Type B pancreatic cell (in vitro differentiated cells): ENCODE measurements at places on chromosomes 7 and 10.

DNA sequence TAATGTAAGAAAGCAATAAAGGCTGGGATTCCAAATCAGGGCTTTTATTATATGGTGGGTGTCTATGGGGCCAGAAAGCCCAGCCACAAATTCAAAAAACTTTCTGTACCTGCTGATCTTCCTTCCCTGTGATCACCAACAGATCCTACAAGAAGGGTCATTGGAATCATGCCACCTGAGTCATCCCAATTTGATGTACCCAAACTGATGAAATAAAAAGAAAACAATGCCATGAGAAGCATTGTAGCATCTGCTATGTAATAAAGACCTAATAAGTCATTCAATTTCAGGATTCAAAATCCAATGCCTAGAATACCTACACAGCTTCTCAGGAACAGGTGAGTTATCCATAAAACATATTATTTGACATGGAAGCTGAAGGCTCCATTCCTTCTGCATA is 228.8 kb downstream of the DKK1 start:
- no peak for DNase-seq

- no peak for DNase-seq
These were observed 75.3 kb downstream of the NDUFB2 start for GRCh38 chr7:140771826-140772225.

DNA sequence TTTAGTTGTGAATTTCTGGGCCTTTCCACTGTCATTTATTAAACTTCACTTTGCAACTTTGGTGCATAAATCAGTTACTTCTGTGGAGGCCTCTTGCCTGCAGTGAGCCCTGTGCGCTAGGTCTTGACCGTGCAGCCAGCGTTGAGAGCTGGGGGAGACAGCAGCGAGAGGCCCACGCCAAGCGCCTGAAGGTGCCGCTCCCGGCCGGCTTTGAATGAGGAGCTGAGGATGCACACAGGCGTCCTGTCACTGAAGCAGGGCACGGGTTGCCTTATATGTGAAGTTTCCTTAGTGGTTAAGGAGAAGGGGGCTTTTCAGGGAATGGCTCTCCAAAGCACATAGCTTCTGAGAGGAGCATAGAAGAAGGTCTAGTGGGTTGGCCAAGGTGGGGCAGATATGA is 70.9 kb upstream of the CCNY start:
- DNase-seq, result no peak

DNA sequence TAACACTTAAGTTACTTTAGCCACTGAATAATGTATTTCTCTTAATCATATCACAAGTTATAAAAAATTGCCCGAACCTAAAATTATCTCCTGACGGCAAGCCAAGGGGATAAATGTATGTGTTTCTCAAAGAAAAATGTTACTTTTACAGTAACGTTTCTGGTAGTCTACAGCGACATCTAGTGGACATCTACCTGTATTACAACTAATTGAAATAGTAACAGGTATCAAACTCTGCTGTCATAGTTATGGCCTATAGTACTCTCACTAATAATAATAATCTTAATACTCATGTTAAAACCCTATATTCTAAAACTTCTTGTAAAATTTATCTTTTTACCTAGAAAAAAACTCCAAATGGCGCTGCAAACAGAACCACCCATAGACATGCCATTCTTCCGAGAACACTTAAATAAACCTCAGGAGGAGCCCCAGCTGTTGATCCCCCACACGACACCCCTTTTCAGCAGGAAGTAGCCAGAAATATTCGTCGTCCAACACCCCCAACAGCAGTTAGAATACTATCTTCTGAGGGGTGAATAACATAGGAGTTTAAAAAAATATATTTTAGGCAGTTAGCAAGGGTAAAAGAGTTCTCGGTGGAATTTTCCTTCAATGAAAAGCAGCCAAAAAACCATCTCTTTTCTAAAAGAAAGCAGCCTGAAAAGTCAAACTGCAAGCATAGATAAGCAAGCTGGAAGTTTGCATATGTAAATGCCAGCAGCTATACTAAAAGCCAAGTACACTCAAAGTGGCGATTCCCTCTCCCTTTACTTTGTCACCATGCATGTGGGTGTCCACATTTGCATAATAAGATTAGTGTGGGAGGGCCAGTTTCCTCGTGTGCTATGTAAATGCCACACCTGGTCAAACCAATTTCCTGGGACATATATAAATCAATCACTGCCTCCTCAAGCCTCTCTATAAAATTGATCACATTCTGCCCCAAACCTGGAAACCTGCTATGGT is 40.5 kb upstream of the ZNF107 start:
- no peak for DNase-seq

- DNase-seq, result no peak
These were observed 24.6 kb upstream of the TMEM213 start for GRCh38 chr7:138773176-138773575.

DNA sequence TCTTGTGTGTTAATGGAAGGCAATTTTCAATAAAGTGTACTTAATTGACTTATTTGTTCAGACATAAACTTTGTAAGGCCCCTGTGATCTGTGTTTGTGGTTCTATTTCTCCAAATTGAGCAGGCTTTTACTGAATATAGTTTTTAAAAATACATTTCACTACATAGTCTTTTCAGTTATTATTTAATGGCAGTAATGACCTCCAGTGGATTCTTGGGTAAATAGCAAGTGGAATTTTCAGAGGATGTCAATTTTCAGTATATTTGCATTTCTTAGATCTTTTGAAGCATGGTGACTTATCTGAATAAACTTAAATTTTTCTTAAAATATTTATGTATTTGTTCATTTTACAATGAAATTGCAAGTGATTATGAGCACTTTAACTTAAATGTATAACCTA is 203.1 kb upstream of the PCLO start:
- no peak for DNase-seq

DNA sequence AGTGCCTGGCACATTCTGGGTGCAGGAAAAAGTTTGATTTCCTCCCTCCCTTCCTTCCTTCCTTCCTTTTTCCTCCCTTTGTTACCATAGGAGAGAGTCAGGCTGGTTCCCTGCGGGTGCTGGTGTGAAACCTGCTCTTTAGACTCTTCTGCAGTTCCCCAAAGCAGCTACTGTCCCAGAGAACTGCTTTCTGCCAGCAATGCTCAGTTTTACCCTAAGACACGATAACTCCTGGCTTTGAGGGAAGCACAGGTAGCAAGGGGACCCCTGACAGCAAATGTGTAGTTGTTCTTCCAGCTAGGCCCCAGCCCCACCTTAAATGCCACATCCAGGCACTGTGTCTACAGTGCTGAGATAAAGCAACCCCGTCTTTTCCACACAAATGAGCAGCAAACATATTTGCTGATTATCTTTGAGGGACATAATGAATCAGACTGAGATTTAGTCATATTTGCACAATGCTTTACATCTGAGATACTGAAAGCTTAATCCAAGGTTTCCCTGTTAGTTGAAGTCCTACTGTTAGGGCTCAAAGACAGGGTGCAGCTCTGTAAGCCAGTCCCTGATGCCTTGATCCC is 55.5 kb downstream of the MET start:
- DNase-seq, result no peak

GRCh38 chr10:8230902-8231301 is 176.4 kb downstream of the GATA3 start:
- no peak for DNase-seq

GRCh38 chr7:73774923-73775322 is 4.9 kb upstream of the CLDN3 start:
- DNase-seq, result no peak

GRCh38 chr7:47392241-47392759 is 189.6 kb downstream of the TNS3 start:
- no peak for DNase-seq

DNA sequence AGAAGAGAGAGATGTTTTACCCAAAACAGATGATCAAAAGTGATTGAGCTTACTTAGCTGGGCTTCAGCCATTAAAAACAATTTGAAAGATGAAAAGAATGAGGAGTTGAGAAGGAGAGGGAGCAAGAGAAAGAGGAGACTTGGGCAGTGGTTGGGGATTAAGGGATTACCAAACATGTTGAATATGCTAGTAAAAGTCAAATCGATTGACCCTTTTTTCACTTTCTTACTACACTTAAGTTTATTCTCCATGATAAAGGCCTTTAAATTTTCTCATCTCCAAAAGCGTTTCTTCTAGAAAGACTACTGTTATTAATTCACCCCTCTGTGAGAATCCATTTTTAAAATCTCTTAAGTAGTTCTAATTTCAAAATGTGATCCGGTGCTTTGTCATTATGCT is 1254.0 kb upstream of the PHF14 start:
- no peak for DNase-seq

DNA sequence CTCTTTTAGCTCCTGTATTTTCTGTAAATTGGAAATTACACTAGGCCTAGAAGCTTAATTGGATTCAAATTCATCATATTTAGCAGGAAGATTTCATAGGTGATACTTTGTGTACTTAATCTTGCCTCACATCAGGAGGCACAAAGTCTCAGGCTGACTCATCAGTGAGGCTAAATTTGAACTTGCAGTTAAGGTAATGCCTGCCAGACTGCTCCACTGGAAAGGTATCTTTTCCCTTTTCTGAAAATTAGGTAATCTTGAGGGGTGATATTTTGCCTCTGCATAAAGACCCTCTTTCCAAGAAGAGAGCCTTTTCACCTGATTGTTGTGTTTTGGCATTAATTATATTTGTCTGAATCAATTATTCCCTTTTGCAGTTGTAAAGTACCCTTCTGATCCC is 14.6 kb downstream of the PPIA start:
- DNase-seq, result no peak

- peak; percentile 62 for DNase-seq
These were observed 883 bp upstream of the TRA2A start for GRCh38 chr7:23532490-23533237.

GRCh38 chr7:90187507-90188050 is 24.0 kb upstream of the STEAP2 start:
- DNase-seq, result no peak

- no peak for DNase-seq
These were observed 48.3 kb upstream of the FAM171A1 start for GRCh38 chr10:15419279-15419874.

DNA sequence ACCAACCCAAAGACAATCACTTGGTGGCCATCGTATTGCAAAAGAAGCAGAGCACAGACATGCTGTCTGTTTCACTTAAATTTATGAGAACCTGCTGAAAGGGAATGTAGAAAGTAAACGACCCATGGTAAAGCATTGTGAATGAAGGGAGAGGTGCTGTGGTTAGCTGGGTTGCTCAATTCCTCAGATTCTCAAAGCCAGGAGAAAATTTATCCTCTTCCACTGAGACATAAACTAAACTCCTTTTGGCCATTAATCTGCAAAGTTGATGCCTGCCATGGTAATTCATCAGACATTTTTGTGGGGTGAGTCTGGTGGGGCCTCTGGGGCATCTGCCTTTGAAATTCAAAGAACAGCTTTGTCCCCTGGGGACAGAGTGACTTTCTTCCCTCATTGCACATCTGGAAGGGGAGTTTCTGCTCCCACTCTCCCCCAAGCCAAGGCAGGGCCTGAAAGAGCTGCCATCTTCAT is 951.0 kb downstream of the LRMDA start:
- DNase-seq, result no peak

GRCh38 chr7:84271543-84271942 is 77.0 kb upstream of the SEMA3A start:
- DNase-seq, result no peak

DNA sequence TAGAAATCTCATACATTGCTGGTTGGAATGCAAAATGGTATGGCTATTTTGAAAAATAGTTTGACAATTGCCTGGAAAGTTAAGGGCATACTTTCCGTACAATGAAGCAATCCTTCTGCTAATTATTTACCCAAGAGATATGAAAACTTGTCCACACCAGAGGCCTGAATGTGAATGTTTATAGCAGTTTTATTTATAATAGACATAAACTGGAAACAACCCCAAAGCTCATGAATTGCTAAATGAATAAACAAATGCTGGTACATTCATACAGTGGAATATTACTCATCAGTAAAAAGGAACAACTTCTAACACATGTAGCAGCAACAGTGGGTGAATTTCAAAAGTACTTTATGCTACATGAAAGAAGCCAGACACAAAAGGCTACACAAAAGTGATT is 42.7 kb downstream of the MMRN2 start:
- no peak for DNase-seq

GRCh38 chr7:87797798-87798403 is 78.3 kb downstream of the SLC25A40 start:
- no peak for DNase-seq

DNA sequence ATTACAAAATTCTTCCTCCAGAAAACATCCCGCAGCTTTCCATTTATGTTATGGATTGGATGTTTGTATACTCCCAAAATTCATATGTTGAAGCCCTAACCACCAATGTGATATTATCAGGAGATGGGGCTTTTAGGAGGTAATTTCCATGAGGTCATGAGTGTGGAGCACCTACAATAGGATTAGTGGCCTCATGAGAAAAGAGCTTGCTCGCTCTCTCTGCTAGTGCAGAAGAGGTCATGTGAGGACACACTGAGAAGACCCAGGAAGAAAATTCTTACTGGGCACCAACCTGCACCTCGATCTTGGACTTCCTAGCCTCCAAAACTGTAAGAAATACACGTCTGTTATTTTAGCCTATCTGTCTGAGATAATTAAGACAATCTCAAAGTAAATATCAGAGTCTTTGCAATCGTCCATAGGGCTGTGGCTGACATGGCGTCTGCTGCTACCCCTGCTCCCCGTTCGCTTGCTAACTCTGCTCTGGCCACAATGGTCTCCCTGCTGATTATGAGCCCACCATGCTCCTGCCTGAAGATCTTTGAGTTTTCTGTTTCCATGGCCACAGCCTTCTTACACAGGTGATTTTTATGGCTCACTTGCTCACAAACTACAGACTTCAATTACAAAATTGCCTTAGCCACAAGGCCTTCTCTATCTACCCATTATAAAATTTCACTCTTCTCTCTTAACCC is 333.3 kb downstream of the CACNA2D1 start:
- DNase-seq, result no peak

DNA sequence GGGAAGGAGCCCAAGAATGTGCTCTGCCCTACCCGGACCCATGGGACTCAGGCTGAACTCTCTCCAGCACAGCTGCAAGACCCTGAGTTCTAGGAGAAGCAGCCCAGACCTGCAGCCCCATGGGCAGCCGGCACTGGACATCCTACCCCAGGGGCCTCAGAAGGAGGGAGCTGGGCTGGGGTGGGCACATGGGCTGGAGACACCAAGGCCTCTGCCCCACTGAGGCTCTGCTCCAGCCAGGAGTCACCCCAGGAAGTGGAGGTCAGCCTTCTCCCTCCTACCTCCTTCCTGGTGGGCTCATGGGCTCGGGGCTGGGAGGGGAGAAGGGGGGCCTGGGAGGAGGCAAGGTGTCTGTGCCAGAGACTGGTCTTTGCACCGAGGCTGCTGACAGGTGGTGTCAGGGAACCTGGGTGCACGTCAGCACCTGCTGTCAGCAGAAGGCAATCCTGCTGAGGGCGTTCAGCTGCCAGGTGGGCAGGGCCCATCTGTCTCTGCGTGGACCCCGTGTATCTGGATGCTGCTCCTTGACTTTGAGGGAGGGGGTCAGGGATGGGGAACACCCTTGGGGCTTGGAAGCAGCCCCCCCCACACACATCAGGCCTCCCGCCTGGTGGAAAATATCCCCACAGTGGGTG is 95.2 kb downstream of the PDGFA start:
- DNase-seq, result no peak

GRCh38 chr7:94660006-94660405 is 4.1 kb upstream of the SGCE start:
- DNase-seq, result no peak
